Urothelium cell line (cell line): ENCODE measurements at places on chromosomes 4 and X.
A peak's percentile ranks its signal among the peaks of the same experiment; 100 is the strongest.

DNA sequence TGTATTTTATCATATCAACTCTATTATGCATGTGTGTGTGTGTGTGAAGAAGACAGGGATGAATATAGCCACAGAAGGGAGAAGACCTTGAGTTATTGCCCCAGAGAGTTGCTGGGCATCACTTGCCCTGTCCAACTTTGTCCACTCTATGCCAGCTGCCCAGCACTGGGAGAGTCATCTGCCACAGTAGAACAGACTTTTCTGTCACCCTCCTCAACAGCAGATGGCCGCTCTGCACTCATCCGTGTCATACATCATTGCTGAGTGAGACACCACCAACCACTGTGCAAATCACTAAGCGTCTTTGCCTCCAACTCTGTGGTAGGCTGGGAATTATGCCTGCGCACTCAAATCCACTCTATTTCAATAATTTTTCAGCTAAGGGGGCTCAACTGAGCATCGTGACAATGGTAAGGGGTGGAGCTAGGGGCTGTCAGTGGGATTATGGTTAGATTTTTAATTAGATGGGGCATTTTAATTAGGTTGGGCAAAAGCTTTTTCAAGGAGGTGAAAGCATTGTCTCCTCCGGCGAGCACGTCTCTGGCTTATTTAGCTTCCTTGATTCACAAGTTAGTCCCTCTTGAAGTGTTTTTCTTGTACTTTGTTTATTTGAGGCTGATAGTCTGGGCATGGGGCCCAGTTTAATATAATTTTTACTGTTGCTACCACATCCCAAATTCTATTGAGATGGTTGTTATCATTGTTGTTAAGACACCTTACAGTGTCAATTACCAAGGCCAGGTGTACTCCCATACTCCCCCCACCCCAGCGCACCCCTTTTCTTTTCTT, 100.1 kb upstream of the KLF3 start:
- no peak for DNase-seq

GRCh38 chr4:153161226-153161963, 42.8 kb upstream of the TRIM2 start:
- no peak for DNase-seq

GRCh38 chr4:26468283-26468949, 21.9 kb downstream of the CCKAR start:
- no peak for DNase-seq

GRCh38 chrX:148763896-148764295, 263.5 kb downstream of the AFF2 start:
- DNase-seq, result no peak

DNA sequence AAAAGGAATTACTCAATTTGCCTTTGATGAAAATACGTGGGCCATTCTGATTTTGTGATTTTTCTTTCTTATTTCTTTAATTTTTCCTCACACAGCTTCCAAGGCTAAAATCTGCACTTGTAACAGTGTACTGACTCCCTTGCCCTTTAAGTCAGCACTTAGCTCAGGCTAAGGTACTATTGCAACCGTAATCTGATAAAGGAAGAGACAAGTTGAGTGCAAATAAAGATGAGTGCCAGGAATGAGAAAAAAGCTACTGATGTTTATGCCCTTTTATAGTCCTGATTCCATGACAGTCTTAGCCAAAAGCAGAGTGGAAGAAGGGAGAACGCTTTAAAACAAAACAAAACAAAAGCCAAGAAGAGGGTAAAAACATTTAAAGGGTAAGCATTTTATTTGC, 6.0 kb downstream of the DMD start:
- DNase-seq, result no peak

DNA sequence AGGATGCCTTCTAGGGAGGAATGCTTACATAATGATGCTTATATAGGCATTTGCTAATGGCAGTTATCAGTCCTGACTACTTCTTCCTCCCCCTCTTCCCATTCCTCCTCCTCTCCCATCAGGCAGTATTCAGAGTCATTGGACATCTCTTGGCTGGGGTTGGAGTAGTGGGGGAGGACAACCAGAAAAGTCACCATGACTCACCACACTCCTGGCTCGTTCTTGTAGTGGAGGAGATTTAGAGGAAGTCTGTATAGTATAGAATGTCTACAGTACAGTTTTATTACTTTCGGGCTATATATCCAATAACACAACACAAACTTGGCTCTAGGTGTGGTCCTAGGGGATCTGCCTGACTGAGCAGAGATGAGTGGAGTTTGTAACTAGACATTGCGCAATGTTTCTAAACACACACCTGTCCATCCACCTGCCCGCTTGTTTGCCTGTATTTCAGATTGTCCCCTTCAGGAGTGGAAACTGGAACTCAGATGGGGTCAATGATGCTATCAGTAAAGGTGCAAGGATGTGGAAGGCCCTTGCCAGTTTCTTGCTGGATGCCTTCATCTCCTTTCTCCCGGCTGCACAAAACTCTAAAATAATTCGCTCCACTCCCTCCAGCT, 27.9 kb upstream of the KIAA1210 start:
- DNase-seq, result peak; percentile 36

DNA sequence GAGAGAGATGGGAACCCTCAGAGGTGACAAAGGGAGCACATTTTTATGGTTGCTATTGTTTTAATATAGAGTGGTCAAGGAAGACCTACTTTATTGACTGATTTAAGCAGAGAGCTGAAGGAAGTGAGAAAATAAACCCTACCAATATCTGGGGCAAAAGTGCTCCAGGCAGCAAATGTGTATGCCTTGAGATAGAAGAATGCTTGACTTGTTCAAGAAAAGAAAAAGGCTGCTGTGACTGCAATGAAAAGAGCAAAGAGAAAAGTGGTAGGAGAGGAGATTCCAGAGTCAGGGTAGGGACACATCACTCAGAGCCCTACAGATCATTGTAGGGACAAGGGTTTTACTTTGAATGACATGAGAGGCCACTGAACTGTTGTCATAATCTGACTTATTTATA, 26.0 kb downstream of the STAP1 start:
- DNase-seq, result no peak

GRCh38 chr4:78484574-78484973, 67.0 kb upstream of the ANXA3 start:
- DNase-seq, result no peak

DNA sequence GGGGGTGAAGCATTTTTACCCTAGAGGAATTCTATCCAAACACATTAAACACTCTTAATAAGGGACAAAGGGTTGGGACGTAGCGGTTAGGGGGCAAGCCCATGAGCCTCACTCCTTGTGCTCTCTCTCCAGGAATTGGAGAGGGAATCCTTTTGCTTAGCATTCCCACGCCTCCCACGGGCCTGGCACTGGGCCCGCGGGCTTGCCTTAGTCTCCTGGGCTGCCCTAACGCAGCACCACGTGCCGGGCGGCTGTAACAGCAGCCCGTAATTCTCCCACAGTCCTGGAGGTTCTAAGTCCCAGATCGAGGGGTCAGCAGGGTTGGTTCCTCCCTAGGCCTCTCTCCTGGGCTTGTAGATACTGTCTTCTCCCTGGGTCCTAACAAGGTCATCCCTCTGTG, 67.5 kb downstream of the TBL1X start:
- DNase-seq, result no peak

- DNase-seq, result peak; percentile 46
Measured at GRCh38 chrX:47384502-47384901, 14.1 kb downstream of the ZNF157 start.

DNA sequence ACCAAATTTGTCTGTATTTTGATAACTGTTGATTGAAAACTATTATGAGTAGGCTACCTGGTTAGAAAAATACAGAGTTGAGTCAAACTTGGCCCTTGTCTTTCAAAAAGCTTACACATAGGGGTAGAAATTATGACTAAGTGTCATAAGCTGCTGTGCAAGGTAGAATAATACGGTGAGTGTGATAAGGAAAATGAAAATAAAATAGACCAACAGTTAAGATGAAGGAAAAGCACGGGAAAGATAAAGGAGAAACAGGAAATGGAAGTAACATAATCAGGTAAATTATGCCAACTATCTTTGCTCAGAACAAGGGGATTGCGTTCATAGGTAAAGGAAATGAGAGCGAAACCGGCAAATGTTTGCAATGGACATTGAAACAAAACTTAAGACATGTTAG, 302.5 kb downstream of the PCDH7 start:
- no peak for DNase-seq

DNA sequence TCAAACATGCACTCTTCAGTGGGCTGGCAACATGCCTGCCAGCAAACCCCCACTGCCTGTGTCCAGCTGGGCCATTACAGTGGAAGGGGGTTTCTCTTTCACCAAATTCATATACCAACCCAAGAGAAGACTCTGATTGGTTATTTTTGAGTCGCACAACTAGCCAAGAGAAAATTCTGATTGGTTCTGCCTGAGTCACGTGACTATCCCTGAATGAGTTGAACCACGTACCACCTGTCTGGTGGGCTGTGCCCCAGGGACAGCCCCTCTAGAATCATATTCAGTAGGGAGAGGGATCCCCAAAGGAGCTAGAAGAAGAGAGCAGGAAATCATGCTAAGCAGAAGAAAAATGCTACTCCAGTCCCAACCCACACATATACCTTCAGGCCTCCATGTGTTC, 313.1 kb downstream of the STK32B start:
- DNase-seq, result no peak

DNA sequence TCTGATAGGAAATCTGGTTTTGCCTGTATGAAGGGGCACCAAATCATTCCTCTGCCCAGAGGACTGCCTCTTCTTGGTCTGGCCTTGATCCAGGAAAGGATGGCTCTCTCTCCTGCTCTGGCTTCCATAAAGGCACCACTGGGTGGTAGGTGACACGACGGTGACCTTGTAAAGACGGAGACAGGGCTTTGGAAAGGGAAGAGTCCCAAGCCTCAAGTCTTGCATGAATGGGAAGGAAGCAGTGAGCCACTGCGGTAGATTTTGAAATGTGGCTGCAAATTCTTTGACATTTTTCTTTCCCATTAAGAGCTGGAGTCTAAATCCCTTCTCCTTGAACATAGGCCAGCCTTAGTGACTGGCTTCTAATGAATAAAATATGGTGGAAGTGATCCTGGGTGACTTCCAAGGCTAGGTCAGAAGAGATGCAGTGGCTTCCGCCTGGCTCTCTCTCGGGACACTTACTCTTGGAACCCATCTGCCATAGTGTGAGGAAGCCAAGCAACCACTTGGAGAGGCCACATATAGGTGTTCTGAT, 347.4 kb downstream of the BCOR start:
- DNase-seq, result no peak

GRCh38 chr4:167196344-167197012, 37.8 kb downstream of the SPOCK3 start:
- DNase-seq, result peak; percentile 6

- no peak for DNase-seq
Measured at GRCh38 chr4:156391325-156391653, 437.6 kb upstream of the CTSO start.
